ENCODE measurements at places on chromosomes 16 and 17.

GRCh38 chr16:75320435-75320834 lies 69.0 kb upstream of the BCAR1 start:
- no peak for DNase-seq

- no peak for DNase-seq
These were observed 9.1 kb downstream of the CBX2 start for GRCh38 chr17:79786930-79787643.

GRCh38 chr17:492022-492413 lies 139.4 kb upstream of the RPH3AL start:
- DNase-seq, result no peak

GRCh38 chr16:74083541-74083940 lies 213.1 kb upstream of the PSMD7 start:
- no peak for DNase-seq

GRCh38 chr16:27313422-27314160 lies at the start of gene IL4R:
TSS of gene IL4R (plus strand) at chr16:27313974. CDS start at chr16:27340204, 26,230 bp downstream.
- no peak for DNase-seq

GRCh38 chr17:75238684-75239191 lies 22.7 kb downstream of the GGA3 start:
- DNase-seq, result no peak

- DNase-seq, result no peak
These were observed 60.2 kb downstream of the WIPI1 start for GRCh38 chr17:68397108-68397536.

- no peak for DNase-seq
These were observed 6.7 kb upstream of the LHX1 start for GRCh38 chr17:36930583-36930900.

DNA sequence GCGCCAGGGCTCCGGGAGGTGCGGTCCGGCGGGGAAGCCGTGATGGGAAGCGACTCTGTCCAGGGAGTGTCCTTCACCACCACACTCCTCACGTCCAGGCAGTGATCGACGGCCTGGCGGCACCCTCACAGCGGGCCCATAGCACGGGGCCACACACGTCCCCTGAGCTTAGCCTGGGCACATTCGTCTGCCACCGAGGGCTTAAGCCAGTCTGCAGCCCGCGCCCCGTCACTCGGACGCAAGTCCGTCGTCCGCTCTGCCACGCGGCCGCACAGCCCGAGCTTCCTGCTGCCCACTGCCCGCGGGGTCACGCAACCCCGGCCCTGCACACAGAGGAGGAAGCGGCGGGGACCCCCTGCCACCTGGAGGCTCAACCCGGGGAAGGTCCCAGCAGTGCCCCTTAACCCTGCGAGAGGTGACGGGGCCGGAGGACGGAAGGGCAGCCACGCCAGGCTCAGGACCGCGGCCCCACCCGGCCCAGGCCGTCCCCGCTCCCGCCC lies 3.0 kb upstream of the TBX2 start:
- no peak for DNase-seq

- DNase-seq, result no peak
These were observed 629.0 kb upstream of the CDH8 start for GRCh38 chr16:62665269-62665668.

DNA sequence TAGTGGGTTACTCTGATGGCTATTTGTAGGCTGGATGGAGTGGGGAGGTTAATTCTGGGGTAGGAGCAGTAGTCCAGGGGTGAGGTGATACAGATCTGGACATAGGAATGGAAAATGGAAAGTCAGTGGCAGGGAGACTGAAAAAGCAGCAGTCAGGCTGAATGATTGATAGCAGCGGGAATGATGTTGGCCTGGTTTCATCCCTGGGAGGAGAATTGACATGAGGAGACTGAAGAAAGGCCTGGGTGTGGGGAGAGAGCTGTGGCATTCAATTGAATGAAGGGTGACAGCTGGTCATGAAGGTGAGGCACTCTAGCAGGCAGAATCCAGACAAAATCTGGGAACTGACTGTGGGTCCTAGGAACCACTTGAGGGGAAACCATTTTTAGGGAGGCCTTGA lies 34.7 kb upstream of the CLEC18A start:
- no peak for DNase-seq

- no peak for DNase-seq
These were observed 178.8 kb upstream of the PSMD7 start for GRCh38 chr16:74117798-74118197.

DNA sequence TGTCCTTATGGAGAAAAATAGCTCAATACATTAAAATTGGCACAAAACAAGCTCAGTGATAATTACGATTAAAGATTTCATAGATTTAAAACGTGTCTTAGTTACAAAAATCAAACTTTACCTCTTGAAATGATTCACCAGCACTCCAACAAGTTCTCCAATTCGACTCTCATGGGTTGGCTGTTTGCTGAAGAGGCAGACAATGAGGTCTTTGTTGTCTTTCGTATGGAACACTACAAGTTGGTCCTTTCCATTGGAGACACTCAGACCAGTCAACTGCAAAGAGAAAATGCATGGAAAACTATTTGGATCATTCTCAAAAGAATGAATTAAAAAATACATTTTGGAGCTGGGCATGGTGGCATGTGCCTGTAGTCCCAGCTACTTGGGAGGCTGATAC lies 118.2 kb downstream of the CDK5R1 start:
- DNase-seq, result no peak

DNA sequence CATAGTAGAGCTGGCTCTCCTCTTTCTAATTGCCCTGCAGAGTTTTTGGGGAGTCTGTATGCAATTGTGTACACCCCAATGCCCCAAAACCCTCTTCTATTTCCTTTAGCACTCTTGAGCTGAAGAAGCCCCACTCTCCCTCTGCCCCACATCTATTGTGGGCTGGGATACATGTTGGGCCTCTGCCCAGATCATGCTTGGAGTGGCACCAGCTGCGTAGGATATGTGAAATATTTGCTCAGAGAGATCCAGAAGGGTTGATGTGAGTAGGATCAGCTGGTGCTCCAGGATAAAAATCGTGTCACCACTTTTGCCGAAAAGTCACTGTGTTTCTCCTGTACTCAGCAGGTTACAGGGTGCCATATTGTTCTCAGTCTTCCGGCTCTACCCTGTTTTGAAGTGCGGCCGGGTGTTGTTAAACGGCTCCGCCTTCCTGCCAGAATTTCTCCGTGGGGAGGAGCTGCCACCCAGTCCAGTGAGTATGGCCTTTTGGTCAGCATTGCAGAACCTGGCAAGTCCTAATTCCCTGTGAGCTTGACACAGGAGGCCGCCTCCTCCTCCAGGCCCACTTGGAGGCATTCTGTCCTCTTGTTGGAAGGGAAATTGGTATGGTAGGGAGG lies 664.5 kb downstream of the WWOX start:
- no peak for DNase-seq

- no peak for DNase-seq
These were observed 132.6 kb downstream of the PARN start for GRCh38 chr16:14497245-14498082.

DNA sequence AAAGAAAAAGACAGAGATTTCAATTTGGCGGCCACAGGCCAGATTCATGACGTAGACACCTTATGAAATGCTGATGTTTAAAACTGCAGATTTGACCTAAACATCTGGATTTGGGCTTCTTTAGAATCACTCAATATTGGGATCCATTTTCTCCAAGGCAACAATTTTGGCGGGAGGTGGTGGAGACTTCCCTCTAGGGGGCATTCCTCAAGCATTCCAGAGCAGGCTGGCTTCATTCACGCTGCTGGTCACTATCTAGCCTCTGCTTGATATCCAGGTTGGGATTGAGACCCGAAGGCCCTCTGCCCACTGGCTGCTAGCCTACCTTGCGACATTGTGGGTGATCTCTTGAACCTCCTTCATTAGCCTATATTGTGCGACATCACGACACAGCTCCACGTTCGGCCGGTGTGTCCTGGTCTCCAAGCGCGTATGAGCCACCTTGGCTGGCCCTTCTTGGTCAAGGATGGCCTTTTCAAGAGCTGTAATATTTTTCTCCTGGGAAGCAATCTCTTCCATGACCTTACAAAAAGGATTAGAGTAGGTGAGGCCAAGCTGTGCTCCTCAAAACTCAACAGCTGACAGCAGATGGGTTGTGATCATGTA lies 24.5 kb downstream of the FBXO39 start:
- DNase-seq, result no peak

DNA sequence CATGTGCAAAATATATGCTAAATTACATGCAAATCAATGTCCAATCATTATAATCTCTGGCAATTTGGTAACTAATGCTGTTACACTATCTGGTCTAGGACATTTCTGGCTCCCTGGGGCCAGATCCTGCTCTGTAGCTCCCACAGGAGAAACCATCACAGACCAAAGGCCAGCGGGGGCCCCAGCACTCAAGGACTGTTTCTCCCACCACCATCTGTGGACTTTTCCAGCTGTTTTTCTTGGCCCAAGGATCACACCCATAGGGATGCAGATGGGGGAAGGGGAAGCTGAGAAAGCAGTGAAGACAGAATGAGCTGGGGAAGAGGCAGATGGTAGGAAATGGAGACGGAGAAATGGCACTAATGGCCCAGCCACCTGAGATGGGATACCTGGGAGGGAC lies at the start of gene HIGD1B:
Gene HIGD1B (plus strand): TSS at position 298 of the 400 bp plus-strand sequence. CDS start 270 bp downstream, outside the sequence.
- DNase-seq, result no peak

DNA sequence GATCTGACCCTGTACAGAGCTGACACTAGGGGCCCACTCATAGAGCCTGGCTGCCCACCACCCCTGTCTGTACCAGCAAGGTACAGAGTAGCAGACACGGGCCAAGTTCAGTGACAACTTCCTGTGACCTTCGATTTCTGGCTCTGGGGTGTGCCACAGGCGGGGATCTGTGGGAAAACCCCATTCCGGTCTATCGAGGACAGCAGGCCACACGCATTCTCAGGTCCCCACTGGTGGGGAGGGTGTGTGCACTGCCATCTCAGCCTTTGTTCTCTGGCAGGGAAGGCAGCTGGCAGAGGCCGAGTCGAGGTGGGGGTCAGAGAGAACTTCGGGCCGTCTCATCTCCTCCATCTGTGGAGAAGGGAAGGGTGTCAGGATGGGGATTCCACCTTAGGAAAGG lies 10.0 kb downstream of the NLE1 start:
- no peak for DNase-seq

DNA sequence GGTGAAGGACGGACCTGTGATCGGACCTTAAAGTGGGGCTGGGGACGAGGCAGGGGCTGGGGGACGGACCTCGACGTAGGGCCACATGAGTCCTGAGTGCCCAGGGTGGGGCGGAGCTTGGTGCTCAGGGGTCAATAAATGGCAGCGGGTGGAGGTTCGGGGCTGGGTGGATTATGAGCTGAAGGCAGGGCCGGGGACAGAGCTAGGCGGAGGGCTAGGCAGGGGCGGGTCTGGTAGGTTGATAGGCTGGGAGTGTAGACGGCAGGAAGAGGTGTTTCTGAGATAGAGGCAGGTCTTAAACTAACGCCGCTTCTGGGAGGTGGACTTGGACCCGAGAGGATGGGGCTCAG lies 733 bp downstream of the CHRNB1 start:
- DNase-seq, result no peak

GRCh38 chr16:49890876-49891275 lies 35.0 kb upstream of the ZNF423 start:
- no peak for DNase-seq

- no peak for DNase-seq
These were observed 12.0 kb downstream of the SMCR8 start for GRCh38 chr17:18327093-18327492.

DNA sequence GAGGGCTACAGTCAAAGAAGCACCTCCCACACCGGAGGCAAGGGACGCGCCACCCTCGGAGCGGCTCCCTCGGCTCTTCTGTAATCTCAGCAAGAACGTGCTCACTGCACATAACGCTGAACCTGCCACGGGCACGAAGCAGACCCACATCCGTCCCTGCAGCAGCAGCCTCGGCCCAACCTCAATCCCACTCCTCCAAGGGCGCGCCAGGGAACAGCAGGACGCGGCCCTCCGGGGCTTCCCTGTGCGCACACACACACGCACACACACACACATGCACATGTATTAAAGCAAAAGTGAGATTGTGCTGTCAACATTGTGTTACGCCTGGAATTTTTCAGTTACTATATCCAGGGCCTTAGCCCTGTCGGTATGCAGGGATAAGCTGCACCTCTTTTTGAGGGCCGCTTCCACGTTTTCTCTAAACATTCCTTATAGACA lies 54.0 kb downstream of the TBC1D16 start:
- DNase-seq, result no peak

GRCh38 chr17:48787828-48788227 lies 29.2 kb downstream of the TTLL6 start:
- no peak for DNase-seq

- DNase-seq, result no peak
These were observed 64.9 kb upstream of the CORO6 start for GRCh38 chr17:29687596-29687995.

GRCh38 chr17:60332574-60332973 lies 59.4 kb downstream of the USP32 start:
- DNase-seq, result no peak

DNA sequence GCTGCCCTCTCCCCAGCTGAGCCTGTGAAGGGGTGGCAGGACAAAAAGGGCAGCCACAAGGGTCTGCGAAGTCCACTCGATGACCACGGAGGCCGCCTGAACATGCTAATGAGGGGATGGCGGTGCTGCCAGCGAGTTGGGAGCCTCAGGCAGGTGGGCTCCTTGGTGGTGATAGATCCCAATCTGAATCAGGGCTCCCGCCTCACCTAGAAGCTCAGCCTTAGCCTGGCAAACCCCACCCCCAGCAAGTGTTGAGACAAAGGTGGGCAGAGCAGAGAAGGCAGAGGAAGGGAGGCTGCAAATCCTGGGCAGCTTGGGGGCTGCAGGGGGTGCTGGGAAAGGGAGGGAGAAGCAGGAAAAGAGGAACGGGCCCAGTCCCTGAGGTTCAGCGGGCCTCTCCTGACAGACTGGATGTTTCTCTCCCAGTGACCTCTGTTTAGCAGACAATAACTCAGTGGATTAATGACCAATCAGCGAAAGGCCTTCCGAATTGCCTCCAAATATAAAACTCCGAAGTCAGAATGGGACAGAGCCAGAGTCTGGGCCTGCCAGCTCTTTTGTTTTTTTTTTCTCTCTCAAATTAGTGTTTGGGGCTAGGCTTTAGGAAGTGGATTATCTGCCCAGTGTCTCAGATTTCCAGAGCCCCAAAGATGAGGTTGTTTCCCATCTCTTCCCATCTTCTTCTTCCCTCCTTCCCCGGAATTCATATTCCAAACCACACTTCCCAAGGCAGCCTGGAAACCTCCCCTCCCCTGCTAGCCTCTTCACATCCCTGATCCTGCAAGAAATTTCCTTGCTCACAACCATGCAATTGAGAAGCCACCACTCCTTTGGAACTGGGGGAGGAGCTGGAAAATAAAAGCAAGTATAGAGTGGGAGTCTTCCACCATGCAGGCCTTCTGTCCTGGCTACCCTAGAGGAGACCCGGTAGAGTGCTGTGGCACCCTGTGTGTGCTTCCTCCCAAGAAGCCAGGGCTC lies 15.2 kb upstream of the HOXB2 start:
- DNase-seq, result no peak

DNA sequence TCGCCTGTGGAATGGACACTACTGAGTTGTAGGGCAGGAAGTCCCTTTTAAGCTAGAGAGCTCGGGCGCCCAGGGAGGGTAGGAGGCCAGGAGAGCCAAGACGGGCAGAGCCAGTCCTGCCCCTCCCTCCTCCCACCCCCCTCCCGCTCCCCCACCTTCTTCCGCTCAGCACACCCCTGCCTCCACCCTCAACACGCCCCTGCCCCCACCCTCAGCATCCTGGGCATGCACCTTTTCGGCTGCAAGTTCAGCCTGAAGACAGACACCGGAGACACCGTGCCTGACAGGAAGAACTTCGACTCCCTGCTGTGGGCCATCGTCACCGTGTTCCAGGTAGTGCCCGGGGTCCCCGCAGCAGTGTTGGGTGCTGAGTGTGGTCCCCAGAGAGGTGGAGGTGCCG lies 18.3 kb downstream of the TPSG1 start:
- no peak for DNase-seq

GRCh38 chr17:58121925-58122324 lies 26.3 kb upstream of the OR4D1 start:
- peak; percentile 14 for DNase-seq

GRCh38 chr16:70482624-70483023 lies 28.2 kb downstream of the FCSK start:
- no peak for DNase-seq
